ENCODE measurements at places on chromosomes 5 and 9. TPM values are rescaled to one million over a fixed set of nuclear protein-coding genes. Genes with fewer than 3 reads are reported as not detected.

GRCh38 chr5:131810510-131811249 is 13.9 kb upstream of the FNIP1 start:
- no peak overlapping the region for H3K27ac ChIP-seq
- no peaks in the 10 kb centered on the region for H3K4me1 ChIP-seq
- H3K36me3 ChIP-seq = no peaks in the 10 kb centered on the region
- DNase-seq = no peak
- H3K4me3 ChIP-seq = no peak overlapping the region

DNA sequence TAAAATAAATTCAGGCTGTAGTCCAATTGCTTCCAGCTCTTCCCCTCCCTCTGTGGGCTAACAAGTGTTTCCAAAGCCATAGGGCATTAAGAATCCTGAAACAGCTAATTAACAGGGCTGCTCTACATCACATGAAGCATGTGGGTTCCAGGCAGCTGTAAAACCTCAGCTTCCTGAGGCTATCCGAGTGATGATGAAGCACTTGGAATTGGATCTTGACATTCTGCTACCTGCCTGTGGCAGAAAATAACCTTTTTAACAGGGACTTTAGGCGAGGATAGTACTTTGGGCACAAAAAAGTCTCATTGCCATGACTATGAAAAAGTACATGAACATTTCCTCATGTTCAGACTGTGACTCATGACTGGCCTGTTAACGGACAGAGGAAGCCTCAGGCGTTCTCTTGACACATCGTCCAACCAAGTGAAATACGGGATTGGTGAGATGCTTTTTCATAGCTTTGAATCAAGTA is 107.2 kb downstream of the PDE4D start:
- no peak overlapping the region for H3K27ac ChIP-seq
- no peak overlapping the region for H3K4me3 ChIP-seq
- no peaks in the 10 kb centered on the region for H3K36me3 ChIP-seq
- H3K4me1 ChIP-seq = no peaks in the 10 kb centered on the region

Gene RMRP
- total RNA-seq = 14,448 TPM

- no peaks in the 10 kb centered on the region for H3K4me1 ChIP-seq
- no peak for DNase-seq
- H3K36me3 ChIP-seq = no peaks in the 10 kb centered on the region
- no peaks in the 10 kb centered on the region for H3K27me3 ChIP-seq
- no peak overlapping the region for H3K27ac ChIP-seq
Measured at GRCh38 chr9:80369641-80370040, 797.9 kb downstream of the TLE4 start.

Gene PCDHGC5
- total RNA-seq = 0.97 TPM

- H3K4me1 ChIP-seq = no peaks in the 10 kb centered on the region
- H3K27me3 ChIP-seq = no peaks in the 10 kb centered on the region
- no peak overlapping the region for H3K27ac ChIP-seq
- no peak for DNase-seq
- H3K4me3 ChIP-seq = no peak overlapping the region
Measured at GRCh38 chr5:3187771-3188425, 407.7 kb upstream of the IRX1 start.

DNA sequence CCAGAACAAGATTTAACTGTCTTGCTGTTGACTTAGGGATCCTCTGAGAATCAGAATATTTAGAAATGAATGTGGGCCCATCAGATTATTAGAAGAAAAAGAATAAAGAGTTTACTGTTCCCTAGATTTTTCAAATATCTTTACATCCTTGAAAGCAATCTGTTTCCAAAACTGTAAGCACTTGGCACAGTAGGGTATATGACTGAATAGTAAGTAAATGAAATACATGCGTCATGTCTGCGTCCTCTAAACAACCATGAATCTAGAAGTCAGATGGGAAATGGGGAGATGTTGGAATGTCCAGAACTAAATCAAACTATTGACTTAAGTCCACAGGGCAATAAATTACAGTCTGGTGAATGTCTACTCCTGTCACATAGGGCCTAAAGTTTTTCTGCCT is 26.1 kb downstream of the TTC23L start:
- H3K4me3 ChIP-seq = no peak overlapping the region
- H3K36me3 ChIP-seq = no peaks in the 10 kb centered on the region
- DNase-seq = no peak
- no peaks in the 10 kb centered on the region for H3K4me1 ChIP-seq

All from pancreas (tissue), 10 donors.